ENCODE measurements at places on chromosomes 2 and 18.

DNA sequence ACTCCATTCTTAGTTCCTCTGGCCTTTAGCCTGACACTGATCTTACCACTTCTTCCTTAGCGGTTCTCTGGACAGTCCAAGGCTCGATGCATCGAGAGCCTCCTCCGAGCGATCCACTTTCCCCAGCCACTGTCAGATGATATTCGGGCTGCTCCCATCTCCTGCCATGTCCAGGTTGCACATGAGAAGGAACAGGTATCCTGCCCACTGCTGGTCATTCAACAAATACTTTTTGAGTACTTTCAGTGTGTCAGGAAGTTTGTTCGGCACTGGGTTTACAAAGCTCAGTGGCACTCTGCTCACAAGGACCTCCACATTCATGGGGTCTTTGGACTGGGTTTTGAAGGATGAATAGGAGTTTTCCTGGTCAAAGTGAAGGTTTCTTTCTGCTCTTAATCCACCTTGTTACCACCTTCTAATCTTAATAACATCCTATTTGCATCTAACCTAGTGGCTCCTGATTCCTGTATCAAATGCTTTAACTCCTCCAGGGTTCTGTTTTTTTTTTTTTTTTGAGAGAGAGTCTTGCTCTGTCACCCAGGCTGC lies 25.8 kb downstream of the GCKR start:
- no peak for DNase-seq

GRCh38 chr2:45242161-45242741 lies 233.0 kb upstream of the SIX2 start:
- DNase-seq: peak; percentile 58

DNA sequence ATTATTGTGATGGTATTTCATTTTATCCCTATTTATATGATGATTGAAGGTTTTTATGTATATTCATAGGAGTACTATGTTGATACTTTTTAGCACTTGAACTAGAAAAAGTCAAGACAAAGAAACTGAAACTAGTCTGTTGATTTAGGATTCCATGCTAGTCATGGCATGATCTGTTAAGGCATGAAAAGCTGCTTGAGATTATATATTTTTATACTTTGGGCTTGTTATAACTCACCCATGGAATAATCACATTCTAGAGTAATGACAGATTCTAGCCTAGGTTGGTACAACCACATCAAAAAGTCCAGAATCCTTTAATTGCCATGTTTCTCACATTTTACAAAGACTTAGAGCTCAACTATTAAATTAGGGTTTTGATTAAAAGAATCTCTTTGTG lies 472.6 kb upstream of the CELF4 start:
- no peak for DNase-seq

- DNase-seq: no peak
Measured at GRCh38 chr18:48729404-48729803, 190.6 kb downstream of the CTIF start.

GRCh38 chr2:110674620-110675555 lies 3.0 kb downstream of the BUB1 start:
- no peak for DNase-seq

GRCh38 chr2:177772529-177772928 lies 300.0 kb downstream of the PDE11A start:
- DNase-seq: peak; percentile 3

- DNase-seq: no peak
Measured at GRCh38 chr2:41847744-41848441, 199.9 kb upstream of the PKDCC start.

GRCh38 chr2:206054952-206055351 lies 31.0 kb downstream of the INO80D start:
- DNase-seq: no peak
